Breast epithelium (tissue), 4 donors: ENCODE measurements at places on chromosomes 16 and 17. TPM values are rescaled to one million over a fixed set of nuclear protein-coding genes. Genes with fewer than 3 reads are reported as not detected.

The ZG16 gene
- total RNA-seq = not detected

The FAM117A gene
- 11.6 TPM for total RNA-seq

The CPHXL gene
- total RNA-seq = not detected

The KRTAP2-3 gene
- total RNA-seq = not detected

The FOXC2 gene
- 0.15 TPM for total RNA-seq

The ASPHD1 gene
- 2.5 TPM for total RNA-seq

The CD7 gene
- 1.3 TPM for total RNA-seq

The KIF2B gene
- total RNA-seq = not detected

The RTN4RL1 gene
- 19.6 TPM for total RNA-seq

DNA sequence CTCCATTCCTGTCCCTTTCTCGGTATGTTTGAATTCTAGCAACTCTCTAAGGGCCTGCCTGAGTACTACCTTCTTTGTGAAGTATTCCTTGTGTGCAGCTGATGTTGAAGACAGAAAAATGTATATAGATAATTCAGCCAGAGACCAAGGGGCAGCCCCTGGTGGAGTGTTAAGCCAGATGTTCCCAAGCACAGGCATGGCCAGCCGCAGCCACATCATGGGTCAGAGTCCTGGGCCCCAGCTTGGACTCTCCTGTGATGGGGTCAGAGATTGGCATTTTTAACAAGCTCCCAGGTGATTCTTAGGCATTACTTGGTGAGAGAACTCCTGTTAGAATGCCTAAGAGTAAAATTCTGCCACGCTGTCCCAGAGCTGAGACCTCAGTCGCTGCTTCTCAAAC, 100.8 kb downstream of the IRF8 start:
- DNase-seq = no peak

GRCh38 chr17:64982139-64982915, 63.0 kb upstream of the LRRC37A3 start:
- no peak for DNase-seq

- no peak for DNase-seq
These were observed 241.5 kb upstream of the CNTNAP4 start for GRCh38 chr16:76035689-76036088.

GRCh38 chr16:81752225-81752875, 26.7 kb upstream of the PLCG2 start:
- DNase-seq = no peak

- no peak for DNase-seq
These were observed 1146.5 kb upstream of the GOT2 start for GRCh38 chr16:59880611-59881010.

- DNase-seq = peak; percentile 41
These were observed 75.8 kb downstream of the WNT3 start for GRCh38 chr17:46742565-46743270.

DNA sequence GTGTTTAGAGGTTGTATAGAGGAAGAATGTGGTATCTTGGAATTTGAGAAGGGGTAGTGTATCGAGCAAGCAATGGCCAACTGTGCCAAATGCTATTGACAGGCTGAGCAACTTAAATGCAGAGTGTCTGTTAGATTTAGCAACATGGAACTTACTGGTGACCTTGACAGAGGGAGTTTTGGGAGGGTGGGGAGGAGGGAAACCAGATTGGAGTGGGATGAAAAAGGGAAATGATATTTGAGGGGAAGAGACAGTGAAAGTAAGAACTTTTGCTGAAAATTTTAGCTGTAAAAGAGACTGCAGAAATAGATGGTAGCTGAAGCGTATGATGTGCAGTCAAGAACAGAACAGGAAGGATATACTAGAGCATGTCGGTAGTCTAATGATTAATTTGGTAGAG, 1.1 kb downstream of the LRRC36 start:
- DNase-seq = no peak

GRCh38 chr17:49003557-49004511, 6.6 kb downstream of the IGF2BP1 start:
- no peak for DNase-seq

DNA sequence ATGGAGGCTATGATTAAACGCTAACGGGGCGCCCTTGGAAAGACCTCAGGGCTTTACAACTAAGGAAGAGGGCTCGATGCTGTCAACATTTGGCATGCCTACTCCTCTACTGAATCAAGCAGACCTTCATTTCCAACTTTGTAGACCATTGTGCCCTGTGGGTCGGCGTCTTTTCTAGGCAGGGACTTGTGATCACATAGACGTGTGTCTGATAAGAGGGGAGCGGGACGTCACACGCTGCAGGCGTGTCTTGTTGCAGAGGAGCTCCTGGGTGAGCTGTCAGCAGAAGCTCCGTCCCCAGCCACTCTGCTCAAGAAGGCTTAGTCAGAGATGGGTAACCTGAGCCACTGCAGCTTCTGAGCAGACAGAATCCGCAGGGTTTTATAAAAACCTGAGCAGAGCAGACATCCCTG, 2.8 kb downstream of the MAPK8IP3 start:
- no peak for DNase-seq

DNA sequence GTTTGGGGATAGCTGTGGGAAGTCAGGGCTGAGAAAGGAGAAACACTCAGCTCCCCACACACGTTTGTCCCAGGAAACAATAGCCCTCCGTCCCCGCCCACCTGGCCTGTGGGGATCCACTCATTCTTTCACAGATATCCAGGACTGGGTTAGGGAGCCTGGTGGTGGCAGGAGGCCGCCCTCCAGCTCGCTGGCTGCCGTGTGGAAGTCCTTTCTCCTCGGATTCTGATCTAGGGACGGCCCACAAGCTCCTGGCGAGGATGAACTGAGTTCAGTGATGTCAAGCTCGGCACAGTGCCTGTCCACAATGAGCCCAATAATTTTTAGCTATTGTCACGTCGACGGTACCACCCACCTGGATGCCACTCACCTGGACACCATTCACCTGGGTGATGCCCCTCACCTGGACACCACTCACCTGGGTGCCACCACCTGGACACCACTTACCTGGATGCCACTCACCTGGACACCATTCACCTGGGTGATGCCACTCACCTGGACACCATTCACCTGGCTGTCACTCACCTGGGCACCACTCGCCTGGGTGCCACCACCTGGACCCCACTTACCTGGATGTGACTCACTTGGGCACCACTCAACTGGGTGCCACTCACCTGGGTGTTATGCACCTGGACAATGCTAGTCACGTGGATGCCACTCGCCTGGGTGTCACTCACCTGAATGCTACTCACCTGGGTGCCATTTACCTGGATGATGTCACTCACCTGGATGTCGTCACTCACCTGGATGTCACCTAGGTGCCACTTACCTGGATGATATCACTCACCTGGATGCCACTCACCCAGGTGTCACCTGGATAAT, 172.5 kb upstream of the FOXF1 start:
- no peak for DNase-seq

- DNase-seq = no peak
These were observed 105.6 kb downstream of the SEC14L1 start for GRCh38 chr17:77246110-77247047.

- no peak for DNase-seq
These were observed 3.3 kb downstream of the TOX3 start for GRCh38 chr16:52543654-52544053.

GRCh38 chr16:55477736-55478135, 1.3 kb upstream of the MMP2 start:
- no peak for DNase-seq

DNA sequence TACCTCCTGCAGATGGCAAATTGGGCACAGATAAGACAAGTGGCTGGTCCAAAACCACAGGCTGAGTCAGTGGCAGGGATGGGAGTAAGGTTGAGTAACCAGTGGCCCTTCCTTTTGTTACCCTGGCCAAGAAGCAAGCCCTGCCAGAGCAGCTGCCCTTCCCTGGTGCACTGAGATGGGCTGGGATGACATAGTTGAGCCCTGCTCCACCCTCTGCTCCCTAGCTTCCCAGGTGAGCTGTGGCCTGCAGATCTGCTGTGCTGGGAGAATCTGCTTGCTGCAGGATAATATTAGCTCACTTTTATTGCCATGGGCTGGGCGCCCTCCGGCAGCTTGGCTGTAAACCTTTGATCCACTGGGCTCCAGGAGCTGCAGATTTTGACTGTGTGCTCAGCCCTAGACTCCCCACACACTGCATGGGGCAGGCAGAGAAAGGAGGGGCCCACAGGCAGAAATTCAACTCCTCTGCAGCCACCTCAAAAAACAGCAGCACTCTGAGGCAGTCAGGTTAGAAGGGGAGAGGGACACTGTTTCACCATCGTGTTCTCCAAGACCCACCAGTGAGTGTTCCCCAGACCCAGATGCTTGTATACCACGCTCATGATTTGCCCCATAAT, 101.8 kb downstream of the CBLN1 start:
- no peak for DNase-seq

GRCh38 chr17:1553354-1554266, 9.0 kb downstream of the PITPNA start:
- DNase-seq = no peak

DNA sequence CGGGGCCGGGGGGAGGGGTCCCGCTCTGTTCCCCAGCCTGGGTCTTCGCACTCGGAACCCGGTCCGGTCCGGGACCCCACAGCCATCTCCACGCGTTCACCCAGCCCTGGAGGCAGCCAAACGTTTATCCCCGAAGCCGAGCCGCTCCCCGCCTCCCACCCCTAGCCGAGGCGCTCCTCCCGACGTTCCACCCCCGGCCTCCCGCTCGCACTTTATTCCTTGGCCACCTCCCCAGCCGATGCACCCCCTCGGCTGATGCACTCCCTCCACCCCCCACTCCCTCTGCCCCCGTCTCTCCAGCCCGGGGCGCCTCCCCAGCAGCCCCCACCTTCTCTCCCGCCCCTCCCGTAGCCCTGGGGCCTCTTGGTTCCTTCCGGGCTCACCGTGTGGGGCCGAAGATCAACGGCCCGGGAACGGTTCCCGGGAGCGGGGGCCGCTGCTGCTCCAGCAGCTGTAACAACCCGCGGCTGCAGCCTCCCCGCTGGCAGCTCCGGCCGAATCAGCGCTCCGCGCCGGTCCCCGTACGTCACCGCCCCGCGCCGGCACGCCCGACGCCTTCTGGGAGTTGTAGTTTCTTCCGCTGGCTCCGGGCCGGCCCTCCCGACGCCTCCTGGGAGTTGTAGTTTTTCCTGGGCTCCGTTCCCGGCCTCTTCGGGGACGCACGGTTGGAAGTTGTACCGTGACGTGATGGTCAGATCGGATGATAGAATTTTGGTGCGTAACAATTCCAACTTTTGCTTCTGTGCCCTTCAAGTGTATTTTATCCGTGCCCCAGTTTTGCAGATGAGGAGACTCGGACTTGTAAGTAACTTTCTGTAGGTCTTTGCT, at the start of the genes LRRC3C and ORMDL3:
TSS of gene LRRC3C (plus strand) at position 632 of the 828 bp plus-strand sequence. CDS start 13,792 bp downstream, outside the sequence.
TSS of gene ORMDL3 (minus strand) at position 501 of the 828 bp plus-strand sequence. CDS start 3,398 bp downstream, outside the sequence.
- DNase-seq = peak; percentile 94

DNA sequence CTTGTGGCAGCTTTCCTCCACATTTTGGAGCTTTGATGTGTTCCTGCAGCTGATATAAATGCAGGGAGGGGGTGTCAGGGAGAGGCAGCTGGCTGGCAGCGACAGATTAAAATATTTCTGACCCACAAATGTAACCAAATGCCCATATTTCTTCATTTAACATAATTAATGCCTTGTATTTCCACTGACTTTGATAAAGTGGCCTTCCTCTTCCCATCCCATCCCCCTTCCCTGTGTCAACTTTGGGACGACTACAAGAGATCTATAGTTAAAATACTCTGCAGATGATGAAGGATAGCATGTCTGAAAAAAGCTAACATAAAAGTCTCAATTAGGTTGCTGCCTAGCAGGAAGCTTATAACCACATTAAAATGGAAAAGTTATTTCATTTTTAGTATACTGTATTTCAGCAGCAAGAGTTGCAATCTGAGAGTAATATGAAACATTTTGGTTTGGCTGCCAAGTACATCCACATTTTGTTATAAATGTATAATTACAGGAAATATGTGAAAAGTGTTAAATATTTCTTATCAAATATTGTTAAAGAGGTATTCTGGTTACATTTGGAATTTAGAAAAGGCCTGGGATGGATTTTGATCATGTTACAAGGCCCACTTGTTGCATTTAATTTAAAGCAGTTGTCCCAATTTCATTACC, 238.7 kb upstream of the TBX2 start:
- DNase-seq = no peak

DNA sequence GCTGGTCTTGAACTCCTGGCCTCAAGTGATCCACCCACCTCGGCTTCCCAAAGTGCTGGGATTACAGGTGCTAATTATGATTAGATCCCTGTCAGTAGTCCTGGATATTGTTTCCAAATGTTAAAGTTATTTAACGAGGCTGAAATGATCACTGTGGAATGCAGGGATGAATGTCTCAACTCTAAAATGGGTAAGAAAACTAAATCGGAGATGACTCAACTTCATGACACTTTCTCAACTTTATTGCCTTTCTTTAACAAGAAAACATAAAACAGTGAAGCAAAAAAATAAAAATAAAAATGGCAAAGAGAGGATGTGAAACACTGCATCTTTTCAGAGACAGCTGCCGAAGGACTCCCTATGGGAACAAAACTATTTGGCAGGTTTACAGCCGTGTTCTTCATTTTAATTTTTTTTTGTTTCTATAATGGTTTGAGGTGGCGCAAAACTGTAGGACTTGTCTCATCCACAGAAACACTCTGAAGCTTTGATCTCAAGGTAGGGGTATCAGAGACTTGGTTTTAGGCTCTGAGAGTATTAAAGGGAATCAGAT, 382.0 kb downstream of the GRIN2A start:
- DNase-seq = no peak
